ENCODE measurements at places on chromosomes 4 and X.

DNA sequence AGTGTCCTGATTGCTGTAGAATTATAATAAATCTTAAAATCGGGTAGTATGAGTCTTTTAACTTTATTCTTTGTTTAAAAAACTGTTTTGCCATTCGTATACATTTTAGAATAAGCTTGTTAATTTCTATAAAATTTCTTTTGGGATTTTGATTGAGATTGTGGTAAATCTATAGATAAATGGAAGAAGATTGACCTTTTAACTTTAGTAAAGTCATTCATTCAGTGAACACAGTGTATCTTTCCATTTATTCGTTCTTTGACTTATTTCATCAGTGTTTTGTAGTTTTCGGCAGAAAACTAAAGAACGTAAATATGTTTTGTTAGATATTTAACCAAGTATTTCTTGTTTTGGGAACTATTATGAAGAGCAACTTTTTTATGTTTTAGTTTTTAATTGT lies 38.9 kb downstream of the DRD5 start:
- no peak for DNase-seq

DNA sequence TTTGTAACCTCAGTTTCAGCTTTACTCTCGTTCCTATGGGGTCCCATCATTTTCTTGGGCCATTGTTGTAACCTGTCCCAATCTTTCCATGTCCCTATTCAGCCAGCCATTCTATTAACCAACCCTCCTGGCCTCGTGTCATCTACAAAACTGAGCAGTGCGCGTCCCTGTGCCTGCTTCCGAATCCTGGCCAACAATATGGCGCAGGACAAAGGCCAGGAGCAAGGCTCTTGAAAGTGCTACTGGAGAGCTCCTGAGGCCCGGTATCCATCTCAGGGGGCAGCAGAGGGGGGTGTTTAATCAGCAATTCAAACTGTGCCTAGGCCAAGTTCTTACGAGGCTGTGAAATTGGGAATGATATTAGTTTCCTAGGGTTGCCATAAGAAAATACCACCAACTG lies 41.2 kb upstream of the APLN start:
- DNase-seq, result no peak

DNA sequence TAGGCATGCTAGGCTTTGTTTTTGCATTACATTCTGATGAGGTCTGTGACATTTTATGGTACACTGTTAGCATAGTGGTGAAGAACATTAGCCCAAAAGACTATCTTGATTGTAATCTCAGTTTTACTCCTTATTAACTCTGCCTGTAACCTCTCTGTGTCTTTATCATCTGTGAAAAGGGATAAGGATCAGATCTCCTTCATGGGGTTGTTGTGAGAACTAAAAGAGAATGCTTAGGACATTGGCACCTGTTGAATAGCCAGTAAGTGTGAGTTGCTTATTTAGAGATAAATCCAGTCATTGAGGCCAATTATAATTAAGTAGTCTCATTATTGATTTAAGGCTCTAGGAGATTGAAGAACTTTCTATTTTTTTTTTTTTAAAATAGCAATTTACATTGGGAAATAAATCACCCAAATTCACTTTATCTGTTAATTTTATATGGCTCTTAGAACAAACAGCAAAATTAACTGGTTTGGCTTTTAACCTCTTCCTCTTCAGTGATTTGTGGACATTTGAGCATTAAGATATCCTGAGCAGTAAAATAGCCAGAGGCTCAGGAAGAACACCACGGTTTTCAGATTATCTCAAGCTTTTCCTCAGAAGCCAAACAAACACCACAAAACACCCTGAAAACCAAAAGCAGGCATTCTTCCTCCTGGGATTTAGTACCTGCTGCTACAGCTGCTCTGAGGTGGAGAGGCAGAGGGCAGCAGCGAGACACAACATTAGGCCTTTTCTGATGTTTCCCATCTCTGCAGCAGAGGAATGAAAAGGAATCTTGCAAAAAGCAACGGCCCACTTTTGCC lies 192.9 kb downstream of the ARHGAP10 start:
- peak; percentile 51 for DNase-seq

GRCh38 chr4:174873931-174874330 lies 44.2 kb upstream of the ADAM29 start:
- DNase-seq, result no peak

- peak; percentile 41 for DNase-seq
These were observed 3.3 kb downstream of the RELL1 start for GRCh38 chr4:37682701-37683401.

DNA sequence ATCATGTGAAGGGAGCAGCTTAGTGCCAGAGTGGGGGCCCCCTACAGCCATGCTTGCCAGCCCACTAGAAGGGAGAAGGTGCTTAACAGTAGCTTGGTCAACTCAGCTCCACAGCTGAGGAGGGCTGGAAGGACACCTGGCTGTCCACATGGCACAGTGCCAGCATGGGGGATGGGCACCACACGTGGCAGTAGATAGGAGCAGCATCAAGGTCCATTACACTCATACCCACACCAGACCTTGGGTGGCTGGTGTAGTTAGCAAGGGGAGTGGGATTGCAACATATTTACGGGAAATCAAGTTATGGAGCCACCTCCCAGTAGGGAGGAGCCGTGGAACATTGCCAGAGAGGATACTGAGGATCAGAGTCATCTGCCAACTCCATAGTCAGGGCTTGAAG lies 37.9 kb upstream of the SLC4A4 start:
- DNase-seq, result no peak

DNA sequence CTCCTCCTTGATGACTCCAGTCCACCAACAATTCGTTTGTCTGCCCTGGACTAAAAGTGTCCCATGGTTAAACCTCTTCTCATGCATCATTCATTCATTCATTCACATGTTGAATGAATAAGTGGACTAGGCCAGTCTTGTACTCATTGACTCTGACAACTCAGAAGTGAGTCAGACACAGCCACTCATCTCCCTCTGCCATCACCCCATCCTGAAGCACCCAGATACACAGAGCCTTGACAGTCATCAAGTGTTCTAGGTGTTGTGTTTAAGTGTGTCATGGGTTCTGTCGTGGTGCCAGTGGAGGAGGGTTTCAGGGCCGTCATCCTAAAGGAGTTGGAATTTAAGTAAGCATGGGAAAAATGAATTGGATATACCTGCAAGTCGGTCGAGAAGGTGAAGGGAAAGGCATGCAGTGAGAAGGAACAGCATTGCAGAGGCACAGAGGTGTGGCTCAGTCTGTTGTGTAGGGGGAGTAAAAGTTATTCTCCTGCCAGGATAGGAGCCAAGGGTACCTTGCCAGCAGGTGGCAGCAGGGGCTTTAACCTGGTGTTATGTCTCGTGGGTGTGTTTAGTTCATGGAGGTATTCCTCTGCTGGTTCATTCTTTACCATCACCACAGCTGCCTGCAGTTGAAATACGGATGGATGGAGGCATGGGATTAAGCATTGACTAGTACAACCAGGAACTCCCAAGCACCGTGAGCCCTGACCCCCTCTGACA lies 18.3 kb downstream of the MAGED2 start:
- DNase-seq, result no peak

DNA sequence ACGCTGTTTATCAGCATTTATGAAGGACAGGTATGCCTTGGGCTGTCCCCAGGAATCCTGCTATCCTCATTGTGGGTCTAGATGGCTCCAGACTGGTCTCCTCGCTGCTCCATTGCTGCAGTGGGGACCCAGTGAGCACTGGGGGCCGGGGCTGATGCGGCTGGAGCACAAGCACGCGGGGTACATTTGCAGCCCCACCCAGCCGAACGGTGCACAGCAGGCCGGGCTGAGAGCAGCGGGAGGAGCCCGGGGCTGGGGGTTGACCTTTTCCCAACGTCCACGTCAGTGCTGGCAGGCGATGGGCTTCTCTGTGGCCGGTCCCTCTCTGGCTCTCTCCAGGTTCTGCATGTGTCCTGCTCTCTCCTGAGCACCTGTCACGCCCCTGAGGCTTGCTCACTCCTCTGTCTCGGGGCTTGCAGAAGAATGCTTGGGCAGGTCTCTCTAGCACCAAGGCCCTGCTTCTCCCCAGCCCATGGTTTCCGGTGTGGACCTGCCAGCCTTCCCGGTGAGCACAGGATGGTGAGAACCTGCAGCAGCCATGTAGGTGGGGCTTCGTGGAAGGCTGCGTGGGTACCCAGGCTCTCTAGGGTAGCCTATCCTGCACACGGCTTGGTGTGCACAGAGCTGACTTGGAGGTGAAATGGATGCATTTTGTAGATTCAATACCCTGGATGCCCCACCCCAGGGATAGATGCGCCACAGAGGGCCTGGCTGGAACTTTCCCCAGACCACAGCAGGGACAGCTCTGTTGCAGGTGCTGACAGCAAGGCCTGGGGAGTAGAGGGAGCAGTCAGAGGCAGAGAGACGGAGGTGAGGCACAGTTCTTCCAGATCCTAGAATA lies 89.1 kb upstream of the ADRA2C start:
- DNase-seq, result no peak

GRCh38 chr4:64617800-64618199 lies 208.6 kb upstream of the TECRL start:
- no peak for DNase-seq

GRCh38 chrX:129403974-129404669 lies 119.2 kb downstream of the SMARCA1 start:
- peak; percentile 12 for DNase-seq

DNA sequence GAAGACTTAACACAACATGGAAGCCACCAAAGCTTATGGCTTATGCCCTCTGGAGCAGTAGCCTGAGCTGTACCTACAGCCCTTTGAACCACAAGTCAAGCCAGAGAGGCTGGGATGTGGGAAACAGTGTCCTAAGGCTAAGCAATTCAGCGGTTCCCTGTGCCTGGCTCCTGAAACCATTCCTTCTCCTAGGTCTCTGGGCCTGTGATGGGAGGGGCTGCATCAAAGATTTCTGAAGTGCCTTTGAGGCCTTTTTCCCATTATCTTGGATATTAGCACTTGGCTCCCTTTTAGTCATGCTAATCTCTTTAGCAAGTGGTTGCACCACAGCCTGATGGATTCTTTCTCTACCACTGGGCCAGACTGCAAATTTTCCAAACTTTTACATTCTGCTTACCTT lies 140.5 kb upstream of the NUDT10 start:
- DNase-seq, result no peak

DNA sequence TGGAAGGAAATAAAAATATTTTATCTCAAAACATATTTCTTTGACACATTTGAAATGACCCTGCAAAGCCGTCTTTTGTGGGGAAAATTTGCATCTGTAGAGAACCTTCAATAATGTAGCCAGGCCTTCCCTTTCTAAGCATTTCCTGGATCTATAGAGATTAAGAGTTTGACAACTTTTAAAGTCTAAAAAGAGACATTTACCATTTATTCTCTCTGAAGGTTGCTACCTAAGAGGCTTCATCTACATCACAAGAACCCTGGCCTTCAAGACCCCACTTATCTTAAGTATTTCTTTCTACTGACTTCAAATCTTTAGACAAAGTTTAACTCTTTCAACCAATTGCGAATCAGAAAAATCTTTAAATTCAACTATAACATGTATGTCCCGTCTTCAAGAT lies 1639.8 kb downstream of the RPA4 start:
- no peak for DNase-seq

DNA sequence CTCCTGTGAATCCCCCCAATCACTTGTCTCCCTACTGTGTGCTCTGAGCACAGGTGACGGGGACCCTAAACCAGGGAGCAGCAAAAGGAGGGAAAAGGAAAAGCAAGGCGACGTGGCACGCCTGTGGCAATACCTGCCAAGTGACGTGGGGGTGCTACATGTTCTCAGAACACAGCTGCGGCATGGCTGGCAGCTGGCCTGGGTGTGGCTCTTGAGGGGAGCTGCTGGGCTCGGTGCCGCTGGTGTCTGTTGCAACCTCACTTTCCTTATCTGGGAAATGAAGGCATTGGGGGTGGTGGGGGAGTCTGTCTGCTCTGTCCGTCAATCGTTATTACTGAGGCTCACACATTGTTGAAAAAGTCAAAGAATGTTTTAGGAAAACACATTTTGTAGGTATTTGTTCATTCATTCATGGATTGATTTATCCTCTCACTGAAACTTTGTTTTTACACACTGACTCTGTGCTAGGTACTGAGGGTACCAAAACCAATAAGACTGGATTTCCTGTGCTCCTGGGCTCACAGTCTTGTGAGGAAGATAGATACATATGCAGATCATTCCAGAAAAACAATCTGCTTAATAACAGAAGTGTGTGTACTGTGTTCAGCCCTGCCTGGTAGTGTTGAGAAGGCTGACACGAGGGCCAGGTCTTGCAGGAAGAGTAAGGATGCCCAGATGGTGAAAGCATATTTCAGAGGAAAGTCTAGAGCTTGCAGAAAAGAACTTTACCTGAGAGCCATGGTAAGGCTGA lies 217.6 kb downstream of the PTTG2 start:
- no peak for DNase-seq

DNA sequence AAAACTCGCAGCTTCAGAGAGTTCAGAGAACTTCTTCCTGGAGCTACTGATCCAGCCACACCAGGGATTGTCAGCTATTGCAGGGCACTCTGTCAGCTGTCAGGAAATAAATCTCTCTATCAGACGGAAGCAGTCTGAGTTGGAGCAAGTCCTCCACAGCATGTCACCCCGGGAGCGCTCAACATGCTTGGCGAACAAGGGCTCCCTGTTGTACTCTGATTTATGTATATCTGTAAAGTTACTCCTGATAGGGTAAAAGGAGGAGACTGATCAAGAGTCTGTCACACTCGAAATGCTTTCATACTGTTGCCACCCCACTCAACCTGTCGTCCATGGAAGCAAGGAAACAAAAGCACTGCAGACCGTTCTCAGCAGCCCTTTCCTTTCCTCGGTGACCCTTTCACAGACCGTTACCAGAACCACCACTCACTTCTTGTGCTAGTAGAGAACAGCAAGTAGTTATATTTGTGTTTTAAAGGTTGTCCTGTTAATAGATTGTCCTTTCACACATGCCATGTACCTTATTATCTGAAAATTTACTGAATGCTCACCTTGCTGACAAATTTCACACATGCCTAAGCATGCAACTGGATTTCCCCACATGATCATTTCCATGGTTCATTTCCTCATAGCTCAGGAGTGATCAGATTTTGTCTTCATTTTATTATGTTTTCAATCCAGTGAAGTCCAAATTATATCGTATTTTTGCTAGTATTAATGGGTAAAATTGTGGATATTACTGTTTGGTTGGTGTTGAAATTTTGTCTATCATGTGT lies 2108.9 kb upstream of the TENM3 start:
- DNase-seq, result no peak

DNA sequence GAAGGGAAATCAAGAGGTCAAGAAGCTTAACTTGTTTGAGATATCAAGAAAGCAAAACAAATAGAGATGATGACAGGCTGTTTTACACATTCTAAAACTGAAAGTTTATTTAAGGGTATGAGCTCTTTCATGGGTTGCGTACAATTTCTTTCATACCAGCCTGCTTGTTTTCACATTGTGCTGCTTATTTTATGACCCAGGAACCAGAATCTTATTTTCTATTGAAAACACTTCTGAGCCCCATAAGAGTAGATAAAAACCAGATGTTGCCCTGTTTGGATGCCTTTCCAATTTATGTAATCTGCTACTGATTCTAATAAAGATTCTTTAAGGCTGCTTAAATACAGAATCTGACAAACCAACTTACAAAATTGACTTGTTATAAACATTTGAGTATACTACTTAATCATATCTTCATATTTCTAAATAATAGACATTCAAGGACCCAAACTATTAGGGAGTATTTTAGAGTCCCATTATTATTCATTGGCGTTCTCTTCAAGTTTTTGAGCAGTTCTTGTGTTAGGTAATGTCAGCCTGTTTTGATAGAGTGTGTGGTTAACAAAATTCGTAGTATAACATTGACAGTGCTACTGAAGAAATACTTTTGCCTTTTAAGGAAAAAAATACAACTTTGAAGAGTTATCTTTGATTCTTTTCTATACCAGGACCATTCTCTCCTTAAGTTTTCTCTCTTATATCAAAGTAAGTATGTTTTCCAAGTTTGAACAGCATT lies 74.4 kb downstream of the PDLIM5 start:
- DNase-seq, result no peak

Measured in HuH-7 (cell line).